ENCODE measurements at places on chromosomes 4 and X.
A peak's percentile ranks its signal among the peaks of the same experiment; 100 is the strongest.

DNA sequence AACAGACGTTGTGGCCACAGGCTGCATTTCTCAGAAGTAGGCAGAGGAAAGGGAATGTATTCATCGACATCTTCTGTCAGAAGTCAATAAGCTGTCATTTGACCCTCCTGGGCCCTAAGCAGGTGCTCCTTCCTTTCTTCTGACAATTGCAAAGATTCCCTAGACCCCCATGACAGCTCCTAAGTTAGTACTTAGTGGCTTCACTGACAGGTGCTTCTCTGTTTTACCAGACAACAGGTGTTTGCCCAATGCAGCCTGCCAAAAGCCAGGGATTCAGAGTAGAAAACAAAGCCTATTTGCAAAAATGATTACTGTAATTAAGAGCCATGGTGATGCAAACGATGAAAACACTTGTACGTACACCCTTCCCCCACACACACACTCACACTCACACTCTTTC is 7.5 kb upstream of the FGF5 start:
- no peak for DNase-seq

- DNase-seq, result no peak
These were observed 109.9 kb downstream of the WDFY3 start for GRCh38 chr4:84856468-84857049.

DNA sequence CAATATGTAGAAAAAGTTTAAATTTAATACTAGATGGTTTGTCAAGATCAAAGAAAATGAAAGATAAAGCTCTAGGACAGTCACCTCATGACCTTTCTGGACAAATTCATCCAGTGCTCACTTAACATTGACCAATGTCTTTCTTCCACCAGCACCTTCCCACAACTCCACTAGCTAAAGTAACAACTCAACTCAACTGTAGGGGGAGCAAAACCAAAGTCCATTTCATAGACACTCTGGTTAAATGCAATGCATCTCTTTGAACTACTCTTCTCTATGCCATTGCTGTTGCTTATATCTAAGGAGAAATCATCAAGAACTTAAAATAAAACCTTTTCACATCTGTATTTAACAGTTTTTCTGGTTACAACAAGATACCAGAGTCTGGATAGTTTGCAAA is 25.1 kb downstream of the UGT2B4 start:
- DNase-seq, result no peak

GRCh38 chr4:142282870-142283431 is 563.1 kb downstream of the INPP4B start:
- no peak for DNase-seq

GRCh38 chrX:146755214-146755613 is 54.4 kb upstream of the CXorf51B start:
- no peak for DNase-seq

- no peak for DNase-seq
These were observed 11.2 kb downstream of the ARX start for GRCh38 chrX:25004485-25005032.

DNA sequence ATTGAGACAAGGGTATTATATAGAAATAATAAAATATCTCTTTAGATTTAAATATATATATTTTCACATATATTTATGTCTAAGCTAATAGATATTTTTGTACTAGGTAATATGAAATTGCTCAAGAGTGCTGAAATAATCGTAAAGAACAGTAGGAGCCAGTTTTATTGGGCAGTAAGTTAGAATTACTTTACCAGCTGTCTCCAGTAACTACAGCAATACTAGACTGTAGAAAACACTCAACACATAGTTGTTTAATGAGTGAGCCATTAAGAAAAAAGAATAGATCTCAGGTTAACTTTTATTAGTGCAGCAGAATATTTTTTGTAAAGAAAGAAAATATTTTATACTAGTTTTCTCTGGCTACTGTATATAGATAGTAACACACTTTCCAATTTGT is 715.2 kb downstream of the TRIML1 start:
- no peak for DNase-seq

DNA sequence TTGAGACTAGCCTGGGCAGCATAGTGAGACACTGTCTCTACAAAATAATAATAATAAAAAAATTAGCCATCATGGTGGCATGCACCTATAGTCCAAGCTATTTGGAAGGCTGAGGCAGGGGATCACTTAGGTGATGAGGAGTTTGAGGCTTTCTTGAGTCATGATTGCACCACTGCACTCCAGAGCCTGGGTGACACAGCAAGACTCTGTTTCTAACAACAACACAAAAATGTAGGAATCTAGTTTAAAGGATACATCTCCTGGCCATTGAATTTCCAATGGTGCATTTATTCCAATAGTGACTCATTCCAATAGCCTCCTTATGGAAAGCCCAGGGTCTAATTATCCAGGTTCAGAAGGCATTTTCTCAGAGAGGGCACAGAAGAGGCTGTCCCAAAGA is 21.9 kb upstream of the HERC6 start:
- no peak for DNase-seq

DNA sequence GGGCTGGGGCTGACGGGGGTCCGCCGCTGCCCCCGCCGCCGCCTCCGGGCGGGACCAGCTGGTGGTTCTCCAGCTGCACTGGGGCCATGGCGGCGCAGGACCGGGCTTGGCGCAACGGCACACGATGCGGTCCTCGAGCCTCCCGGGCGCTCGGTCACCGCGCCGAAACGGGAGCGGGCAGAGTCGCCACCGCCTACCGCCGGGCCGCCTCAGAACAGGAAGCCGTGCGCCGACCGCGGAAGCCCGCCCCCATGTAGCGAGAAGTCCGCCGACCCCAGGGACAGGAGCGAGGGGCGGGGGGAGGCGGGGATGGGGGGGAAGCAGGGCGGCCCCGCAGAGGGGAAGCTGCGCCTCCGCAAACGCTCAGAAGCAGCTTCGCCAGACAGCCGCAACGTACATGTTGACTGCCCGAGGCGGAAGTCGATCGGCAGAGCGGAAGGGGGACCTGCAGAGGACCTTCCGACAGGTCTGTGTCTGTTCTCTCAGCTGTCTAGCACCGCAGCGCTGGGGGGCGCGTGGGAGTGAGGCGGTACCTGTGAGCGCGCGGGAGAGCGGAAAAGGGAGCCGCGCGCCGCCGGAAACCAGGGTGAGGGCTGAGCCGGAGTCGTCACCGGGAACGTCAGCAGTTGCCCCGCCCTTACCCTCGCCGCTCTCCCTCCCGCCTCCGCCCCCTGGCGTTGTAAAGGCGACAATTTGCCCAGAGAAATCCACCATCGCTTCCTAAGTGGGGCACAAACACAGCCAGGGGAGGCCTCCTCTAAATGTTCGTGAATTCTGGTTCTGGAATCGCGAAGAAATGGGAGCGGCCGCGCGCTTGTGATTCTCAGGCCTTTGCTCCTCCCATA is at the start of gene MED14:
Gene MED14, minus strand, starts transcription at position 218 of the 845 bp plus-strand sequence. Its CDS starts 130 bp downstream, at position 88.
- DNase-seq, result peak; percentile 62
